ENCODE measurements at places on chromosomes 4 and X.
A peak's percentile ranks its signal among the peaks of the same experiment; 100 is the strongest.

DNA sequence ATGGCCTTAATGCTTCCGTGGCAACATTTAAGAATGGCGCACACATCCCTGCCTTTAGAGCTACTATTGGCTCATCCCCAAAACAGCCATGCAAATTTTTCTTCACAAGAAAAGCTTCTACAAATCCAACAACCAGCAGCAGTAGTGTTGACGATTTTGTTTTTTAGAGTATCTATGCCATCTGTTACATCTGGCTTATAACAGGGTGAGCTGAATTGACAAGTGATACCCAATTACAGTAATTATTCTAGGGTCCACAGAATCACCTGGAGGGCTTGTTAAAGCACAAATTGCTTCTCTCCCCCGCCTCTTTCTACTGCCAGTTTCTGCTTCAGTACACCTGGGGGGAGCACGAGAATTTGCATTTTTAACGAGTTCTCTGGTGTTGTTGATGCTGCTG lies 34.1 kb downstream of the DCHS2 start:
- no peak for DNase-seq

DNA sequence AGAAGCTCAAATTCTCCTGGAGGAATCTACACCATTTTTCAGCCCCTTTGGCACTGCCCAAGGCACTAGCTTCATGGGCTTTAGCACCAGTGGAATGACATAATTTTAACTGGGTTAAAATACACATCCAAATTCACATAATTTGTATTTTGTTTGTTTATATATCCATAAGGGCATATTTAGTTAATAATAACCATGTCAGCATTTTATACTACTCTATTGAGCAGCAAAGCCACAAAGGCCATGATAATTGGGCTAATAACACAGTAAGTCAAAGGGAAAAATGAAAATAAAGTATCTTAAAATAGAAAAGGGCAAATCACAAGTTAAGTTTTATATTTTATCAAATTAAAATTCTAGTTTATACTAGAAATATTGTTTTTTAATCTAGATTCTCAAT lies 262.7 kb upstream of the TACR3 start:
- DNase-seq: no peak

- DNase-seq: no peak
Measured at GRCh38 chrX:21374994-21375707, 933 bp downstream of the CNKSR2 start.

DNA sequence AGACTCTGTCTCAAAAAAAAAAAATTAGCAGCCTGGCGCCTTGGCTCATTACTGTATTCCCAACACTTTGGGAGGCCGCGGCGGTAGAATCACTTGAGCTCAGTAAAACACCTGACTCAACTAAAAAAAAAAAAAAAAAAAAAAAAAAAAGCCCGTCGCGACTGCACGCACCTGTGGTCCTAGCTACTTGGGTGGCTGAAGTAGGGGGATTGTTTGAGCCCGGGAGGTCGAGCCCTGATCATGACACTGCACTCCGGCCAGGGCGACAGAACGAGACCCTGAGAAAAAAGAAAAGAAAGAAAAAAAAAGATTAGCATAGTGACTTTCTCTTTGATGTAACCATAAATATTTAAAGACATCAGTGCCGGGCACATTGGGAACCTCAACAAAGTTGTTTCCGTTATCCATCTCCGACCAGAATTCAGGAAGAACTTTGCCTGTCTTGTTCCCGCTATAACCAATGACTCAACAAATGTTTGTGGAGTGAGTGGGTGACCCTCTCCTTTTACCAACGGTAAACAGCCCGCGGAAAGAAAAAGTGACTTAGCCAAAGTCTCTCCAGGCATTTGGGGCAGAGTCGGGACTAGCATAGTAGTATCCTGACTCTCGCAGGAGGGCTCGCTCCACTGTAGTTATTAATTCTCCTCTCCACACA lies 553 bp upstream of the MED28 start:
- DNase-seq: no peak

DNA sequence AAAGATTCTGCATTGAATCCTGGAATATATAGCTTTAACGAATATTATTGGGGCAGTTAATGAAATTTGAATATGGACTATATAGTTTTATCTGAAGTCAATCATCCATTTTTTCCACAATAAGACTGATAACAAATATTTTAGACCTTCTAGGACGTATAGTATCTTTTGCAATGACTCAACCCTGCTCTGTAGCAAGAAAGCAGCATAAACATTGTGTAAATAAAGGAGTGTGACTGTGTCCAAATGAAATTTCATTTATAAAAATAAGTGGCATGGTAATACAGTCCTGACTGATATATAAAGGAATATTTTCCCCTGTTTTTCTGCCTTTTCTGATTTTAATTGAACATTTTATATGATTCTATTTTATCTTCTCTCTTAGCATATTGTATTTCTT lies 947.7 kb upstream of the SLIT2 start:
- no peak for DNase-seq

- DNase-seq: no peak
Measured at GRCh38 chrX:43239356-43239755, 416.7 kb upstream of the MAOA start.

- no peak for DNase-seq
Measured at GRCh38 chrX:45709381-45709780, 508.7 kb upstream of the DIPK2B start.

DNA sequence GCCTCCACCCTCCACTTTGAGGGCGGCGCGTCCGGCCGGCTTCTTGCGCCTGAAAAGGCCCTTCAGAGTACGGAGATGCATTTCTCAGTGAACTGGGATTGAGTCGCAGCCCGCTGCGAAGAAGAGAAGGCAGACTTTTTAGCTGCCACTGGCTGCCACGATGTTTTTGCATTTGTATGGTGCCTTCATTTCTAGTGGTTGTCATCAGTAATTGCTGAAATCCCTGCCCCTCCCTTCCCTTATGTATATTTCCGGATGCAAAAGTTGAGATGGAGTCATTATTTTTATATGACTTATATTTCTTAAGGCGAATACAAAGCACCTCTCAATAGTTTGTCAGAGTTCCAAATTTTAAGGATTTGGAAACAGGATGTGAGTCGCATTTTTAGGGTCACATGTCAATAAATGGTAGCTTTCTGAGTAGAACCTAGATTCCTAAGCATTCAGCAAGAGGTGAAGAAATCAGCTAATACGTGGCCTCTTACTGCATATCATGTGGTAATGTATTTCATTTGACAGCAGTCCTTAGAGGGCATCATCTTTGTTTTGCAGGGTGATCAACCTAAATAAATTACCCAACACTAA lies 658 bp downstream of the ATP6AP2 start:
- no peak for DNase-seq

DNA sequence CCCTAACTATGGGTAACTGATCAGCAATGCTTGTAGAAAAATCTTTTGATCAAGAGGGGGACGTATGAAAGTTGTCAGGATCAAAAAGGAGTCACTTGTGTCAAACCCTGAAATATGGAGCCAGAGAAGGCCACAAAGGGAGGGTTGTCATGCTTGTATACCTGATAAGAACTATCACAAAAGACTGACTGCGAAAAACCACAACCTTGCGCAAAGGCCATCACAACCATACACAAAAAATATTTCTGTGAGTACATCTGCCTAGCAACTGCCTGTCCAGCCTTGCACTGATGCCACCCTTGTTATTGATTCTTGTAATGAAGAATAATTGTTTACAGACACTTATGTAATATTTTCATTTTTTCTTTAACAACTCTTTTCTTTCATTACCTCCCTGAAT lies 22.8 kb upstream of the EIF4E start:
- DNase-seq: no peak

- no peak for DNase-seq
Measured at GRCh38 chr4:75950213-75950815, 9.5 kb upstream of the NAAA start.

GRCh38 chr4:95293014-95293413 lies 255.8 kb downstream of the UNC5C start:
- DNase-seq: no peak

DNA sequence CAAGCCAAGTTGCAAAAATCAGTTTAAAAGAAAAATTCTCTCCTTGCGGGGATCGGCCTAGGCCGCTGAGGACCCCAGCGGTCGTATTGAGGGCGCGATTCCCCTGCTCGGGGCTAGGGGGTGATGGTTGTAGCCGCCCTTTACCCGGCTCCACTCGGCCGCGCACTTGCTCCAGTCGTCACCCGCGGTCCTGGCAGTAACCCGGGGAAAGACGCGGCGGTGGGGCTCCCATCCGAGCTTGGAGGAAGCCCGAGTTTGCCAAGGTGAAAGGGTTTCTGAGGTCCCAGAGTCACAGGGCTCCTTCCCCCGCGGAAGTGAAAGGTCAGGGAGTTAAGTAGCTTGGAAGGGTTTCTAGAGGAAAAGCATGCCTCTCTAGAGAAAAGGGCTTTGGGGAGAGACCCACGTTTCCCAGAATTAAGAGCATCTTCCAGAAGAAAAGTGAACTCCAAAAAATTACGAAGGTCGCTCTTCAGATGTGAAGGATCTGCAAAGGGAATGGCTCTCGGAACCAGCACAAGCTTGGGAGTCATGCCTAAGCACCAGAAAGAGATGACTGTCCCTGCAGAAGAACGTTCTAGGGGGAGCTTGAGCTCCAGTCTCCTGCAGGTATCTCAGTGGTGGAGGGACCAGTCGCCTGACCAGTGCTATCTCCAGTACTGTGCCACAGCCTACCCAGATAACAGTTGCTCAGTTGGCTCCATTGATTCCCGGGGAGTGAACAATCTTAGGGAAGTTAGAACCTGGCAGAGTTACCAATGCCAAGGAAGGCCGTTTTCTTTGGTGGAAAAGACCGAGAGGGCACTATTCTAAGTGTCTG lies 875 bp downstream of the LAP3 start:
- peak; percentile 18 for DNase-seq

- DNase-seq: no peak
Measured at GRCh38 chr4:139779691-139780090, 114.1 kb downstream of the MGST2 start.

DNA sequence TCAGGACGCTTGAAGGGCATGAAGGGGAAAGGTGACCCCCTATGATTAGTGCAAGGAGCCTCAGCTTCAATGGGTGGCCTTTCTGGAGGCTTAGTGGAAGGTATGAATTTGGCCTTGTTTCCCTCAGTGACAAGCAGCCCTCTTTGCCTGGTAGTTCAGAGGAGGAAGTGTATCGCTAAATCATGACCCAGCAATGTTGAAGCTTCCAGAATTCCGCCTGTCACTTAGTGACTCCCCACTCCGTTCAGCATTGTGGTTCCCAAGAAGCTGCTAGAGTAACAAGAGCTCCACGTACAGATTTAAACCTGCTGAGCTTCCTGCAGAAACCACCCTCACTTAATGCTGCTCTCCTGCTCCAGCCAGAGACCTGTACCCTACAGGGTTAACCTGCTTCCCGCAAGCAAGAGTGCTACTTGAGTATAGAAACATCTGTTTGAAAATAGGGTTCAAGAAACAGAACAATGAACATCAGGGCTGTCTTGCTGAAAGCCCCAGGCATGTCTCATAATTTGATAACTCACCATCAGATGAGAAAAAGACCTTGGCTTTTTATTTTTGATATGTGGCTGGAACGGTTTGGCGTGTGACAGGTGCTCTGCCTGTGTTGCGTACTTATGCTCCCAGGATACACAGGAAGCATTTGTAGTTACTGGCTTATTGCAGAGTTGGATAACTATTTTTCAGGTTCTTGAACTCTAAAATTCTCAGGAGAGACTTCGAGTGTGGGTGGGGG lies 105.2 kb downstream of the UCHL1 start:
- DNase-seq: no peak

DNA sequence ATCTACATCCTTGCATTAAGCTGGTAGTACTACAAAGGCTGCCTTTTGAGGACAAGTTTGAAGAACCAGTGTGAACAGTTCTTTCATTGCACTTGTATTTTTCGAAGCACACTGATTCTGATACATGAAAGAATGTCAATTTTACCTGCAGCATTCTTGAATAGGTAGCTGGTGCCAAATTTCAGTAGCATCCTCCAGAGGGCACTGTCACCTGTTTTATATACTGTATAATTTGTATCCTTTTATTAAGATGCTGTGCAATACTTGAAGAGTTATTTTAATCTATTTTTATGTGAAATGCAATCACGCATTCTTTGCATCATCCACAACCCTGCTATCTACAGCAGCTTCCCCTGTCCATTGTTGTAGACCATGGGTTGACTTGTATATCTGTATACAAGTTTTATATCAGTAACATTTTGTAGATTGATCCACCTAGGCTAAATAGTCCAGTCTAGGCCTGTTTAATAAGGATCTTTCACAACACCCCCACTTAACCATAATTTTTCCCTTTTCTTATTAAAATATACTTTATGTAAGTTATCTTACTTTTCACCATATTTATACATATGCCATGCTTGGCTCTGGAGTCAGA lies 325.7 kb downstream of the PCDH7 start:
- DNase-seq: no peak

All from stimulated activated CD8-positive, alpha-beta memory T cell treated with anti-CD3 and anti-CD28 coated beads, Interleukin-7, amount 100 ng/mL, for 1 hour (primary cell).